ENCODE measurements at places on chromosomes 5 and 9.

GRCh38 chr5:72147569-72147968 is 40.3 kb downstream of the MAP1B start:
- DNase-seq: no peak

- DNase-seq: peak; percentile 90
Measured at GRCh38 chr9:87850391-87850790, 32.3 kb upstream of the SPATA31E1 start.

DNA sequence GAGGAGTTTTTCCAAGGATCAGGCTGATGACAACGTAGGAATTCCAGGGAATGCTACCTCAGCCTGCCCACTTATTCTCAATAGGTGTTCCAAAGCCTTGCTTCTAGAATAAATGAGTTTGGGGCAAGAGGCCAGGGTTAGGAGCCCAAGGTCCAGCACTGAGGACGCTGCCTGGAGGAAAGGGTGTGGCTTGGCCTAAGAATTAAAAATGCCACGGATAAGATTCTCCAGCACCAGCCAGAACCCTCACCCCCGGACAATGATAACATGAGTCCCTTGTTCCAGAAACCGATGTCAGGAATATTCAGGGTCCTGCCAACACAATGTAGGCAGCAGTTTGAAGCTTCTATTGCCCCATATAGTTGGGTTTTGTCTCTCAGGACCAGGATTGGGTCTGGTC is 7.6 kb downstream of the SPRY4 start:
- DNase-seq: no peak

GRCh38 chr5:94469894-94470329 is 148.5 kb downstream of the KIAA0825 start:
- peak; percentile 77 for DNase-seq

- no peak for DNase-seq
Measured at GRCh38 chr9:4663956-4664355, 1.9 kb downstream of the PLPP6 start.

- DNase-seq: no peak
Measured at GRCh38 chr9:135479469-135480052, at the start of gene PPP1R26. TSS of gene PPP1R26 (plus strand) at chr9:135479782. CDS start at chr9:135484511, 4,729 bp downstream.

GRCh38 chr9:116267021-116267420 is 113.4 kb downstream of the PAPPA start:
- DNase-seq: peak; percentile 45

DNA sequence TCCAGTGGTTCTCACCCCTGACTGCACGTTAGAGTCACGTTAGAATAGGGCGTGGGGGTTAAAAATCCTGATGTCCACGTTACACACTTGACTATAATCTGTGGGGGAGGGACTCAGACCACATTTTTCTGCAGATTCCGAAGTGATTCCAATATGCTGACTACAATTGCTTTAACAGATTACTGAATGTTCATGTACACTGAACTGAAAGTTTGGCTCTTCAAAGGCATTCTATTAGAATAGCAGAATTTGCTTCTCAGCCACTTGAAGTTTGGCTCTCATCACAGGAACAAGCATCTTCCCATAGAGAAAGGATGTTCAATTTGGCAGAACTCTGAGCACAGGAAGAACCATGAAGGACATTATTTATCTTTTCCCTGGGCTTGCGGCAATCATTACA is 84.5 kb downstream of the HAPLN1 start:
- DNase-seq: peak; percentile 78

DNA sequence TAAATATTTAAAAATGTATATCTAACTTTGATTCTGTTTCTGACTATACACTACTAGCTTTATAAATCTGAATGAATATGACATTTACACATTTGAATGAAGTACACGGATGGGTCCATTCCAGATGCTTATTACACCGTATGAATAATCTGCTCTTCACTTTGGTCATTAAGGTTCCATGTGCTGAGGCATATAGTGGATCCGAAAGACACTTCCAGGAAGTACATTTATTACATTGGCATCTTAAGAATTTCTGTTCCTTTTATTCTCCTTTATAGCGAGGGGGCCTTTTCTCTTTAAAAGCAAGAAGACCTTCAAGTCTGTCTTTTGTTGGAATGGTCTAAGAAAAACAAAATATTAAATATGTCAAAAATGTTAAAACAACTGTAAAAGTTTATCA is 147.6 kb downstream of the AUH start:
- DNase-seq: peak; percentile 42

- DNase-seq: no peak
Measured at GRCh38 chr5:38871058-38871605, 25.3 kb downstream of the OSMR start.

DNA sequence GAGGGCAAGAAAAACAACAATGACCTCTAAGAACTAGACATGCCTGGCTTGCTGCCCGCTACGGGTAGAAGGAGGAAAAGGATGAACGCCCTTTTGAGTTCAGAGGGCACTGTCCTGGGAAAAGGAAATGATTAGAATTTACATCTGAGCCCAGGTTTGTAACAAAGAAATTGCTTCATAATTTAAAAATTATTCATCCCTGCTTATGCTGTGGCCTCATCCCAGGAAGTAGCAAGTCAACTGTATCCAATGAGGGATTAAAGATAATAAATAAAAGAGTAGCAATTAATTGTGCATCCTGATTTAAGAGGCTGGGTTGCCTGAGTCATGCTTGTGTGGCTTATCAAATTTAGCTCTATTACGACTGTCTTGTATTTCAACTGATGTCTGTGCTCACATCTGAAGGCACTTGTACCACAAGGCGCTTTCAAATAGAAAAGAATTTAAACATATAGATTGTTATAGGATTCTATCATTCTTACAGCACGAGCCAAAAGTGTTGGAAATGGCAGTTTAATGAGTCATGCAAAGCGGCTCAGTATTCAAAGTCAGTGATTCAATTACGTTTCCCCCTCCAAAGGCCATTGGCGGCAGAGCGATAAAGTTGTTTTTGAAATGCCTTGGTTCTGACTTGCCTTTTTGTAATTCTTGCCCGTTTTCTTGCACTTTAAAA is 40.0 kb upstream of the DMRT1 start:
- DNase-seq: peak; percentile 10

DNA sequence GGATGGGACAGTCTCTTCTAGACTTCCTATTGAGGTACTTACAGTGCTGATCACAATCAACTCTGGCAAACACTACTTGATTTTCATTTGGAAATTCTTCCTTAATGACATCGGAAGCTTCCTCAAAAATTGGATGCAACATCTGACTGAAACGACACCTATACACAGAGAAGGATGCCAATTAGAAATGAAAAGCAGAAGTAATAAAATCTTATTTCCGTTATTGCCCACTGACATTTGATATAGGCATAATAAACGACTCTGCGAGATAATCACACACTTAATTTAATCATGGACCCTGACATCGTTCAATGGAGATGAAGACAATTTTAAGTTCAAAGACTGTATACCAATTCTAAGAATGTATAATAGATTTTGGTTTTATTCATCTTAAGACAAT is 46.4 kb downstream of the ERP44 start:
- no peak for DNase-seq

- DNase-seq: no peak
Measured at GRCh38 chr9:122268041-122268814, 3.5 kb downstream of the MRRF start.

GRCh38 chr9:130371196-130371966 is 73.4 kb upstream of the ASS1 start:
- peak; percentile 17 for DNase-seq

DNA sequence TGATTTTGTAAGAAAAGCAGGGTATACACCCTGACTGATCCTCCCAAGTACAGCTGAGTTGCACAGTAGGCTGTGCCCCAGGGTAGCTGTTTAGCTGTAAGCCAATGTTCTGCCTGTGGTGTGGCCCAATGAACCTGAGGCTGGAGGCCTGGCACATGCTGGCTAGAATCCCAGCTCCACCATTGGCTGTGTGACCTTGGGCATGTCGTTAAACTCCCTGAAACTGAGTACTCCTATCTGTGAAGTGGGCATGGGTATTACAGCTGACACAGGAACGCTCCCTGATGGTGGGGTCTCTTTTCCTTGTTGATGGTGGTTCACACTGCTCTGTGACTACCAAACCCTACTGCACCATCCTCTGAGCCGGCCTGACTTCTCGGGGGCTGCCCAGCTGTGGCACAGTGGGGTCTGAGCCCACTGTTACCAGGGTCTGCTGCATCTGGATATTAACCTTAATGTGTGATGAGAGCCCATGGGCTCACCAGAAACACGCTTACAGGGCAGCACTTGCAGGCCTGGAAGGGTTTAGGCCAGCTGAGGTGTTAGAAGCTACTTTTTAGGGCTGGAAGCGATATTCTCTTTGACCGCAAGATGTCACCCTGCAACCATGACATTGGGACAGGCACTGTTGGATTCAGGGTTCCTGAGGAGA is 7.0 kb upstream of the GADD45G start:
- peak; percentile 49 for DNase-seq

GRCh38 chr5:156893517-156893916 is 43.4 kb downstream of the PPP1R2B start:
- no peak for DNase-seq

GRCh38 chr5:137858223-137858916 is 9.3 kb upstream of the MYOT start:
- peak; percentile 31 for DNase-seq

- DNase-seq: peak; percentile 98
Measured at GRCh38 chr5:148965511-148966265, 97.2 kb downstream of the SH3TC2 start.

DNA sequence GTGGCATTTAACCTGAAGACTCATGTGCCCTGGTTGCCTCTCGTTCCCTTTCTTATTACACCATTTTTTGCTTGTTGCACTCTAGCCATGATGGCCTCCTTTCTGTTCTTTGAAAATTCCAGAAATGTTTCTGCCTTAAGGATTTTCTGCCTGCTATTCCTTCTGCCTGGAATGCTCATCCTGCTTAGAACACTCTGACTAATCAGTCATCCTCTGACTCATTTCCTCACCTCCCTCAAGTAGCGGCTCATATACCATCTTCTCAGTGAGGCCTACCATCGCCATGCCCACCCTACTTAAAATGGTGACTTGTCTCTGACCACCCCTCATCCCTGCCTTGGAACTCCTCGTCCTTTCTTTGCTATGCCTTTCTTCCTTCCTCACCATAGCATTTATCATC is 68.8 kb downstream of the KIF4B start:
- peak; percentile 76 for DNase-seq

DNA sequence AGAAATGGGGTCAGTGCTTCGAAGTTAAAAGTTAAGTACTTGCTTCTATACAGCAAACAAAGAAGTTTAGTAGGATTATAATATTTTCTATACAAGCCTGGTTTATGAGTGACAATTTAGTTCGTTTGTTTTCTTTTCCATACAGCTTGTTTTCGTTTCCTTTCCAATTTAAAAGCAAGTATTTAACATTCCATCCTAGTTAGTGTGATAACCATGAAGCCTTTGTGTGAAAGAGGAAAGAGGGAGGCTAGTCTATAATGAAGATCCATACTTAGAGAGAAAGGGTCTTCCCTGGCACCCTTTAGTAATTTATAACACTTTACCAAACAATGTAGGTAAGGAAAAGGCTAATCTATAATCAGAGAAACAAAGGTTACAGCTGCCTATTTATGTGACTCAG is 51.0 kb downstream of the SLC1A1 start:
- no peak for DNase-seq

- peak; percentile 60 for DNase-seq
Measured at GRCh38 chr5:78221964-78222451, 72.5 kb downstream of the AP3B1 start.

GRCh38 chr5:75648712-75649111 is 37.5 kb downstream of the ANKDD1B start:
- DNase-seq: no peak

DNA sequence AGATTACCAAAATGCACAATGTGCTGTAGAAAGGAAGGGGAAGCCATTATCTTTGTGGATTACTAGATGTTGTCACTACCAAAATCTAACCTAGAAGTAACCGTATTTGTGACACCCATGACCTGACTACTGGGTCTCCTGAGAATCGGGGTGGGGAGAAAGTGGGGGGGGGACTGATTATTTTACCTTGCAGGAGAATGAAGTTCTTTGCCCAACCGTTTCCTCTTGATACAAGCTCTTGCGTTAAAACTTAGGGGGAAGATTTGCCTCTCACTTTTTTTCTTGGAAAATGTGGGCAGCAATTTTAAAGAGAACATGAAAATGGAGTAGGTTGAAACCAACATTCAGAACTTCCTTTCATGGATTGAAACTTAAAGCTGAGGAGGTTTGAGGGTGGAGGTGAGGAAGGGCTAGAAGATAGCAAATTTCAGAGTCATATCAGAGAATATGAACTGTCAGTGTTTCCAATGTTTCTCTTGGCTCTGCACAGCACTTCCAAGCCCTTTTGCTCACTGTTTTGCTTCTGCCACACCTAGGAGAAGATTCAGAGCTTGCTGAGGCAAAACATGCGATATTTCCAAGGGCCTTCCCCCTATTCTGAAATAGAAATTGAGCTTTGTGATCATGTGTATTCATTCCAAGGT is 280.8 kb downstream of the AOPEP start:
- DNase-seq: no peak

DNA sequence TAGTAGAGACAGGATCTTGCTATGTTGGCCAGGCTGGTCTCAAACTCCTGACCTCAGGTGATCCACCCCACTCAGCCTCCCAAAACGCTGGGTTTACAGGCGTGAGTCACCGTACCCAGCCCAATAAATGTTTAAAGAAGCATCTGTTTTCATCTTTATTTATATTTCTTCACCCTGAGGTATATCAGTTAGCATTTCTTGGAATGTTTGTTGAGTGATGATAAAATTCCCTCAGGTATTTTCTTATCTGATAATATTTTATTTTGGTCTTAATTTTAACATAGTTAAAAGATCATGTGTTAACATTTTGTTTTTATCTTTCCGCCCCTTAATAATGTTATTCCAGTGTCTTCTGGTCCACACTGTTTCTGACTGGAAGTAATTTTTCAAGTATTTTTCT is 839.6 kb upstream of the CDH10 start:
- DNase-seq: no peak

GRCh38 chr5:54363669-54364068 is 53.3 kb upstream of the ARL15 start:
- peak; percentile 42 for DNase-seq

DNA sequence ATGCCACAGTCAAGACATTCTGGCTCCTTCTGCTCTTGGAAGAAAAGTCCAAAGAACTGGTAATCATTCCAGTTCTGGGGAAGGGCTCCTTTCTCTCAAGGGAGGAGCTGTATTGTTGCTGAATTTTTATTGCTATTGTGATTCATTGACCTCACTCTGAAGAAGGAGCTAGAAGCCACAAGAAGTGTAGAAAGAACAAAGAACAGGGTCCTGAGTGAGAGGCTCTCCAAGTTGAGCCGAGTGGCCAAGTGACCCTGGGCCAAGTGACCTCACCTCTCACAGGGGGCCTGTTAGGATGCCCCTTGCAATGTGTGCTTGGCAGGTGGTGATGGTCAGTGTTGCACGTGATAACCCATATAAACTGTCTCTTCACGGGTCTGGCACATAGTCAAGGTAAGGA is 173.3 kb downstream of the FGF18 start:
- no peak for DNase-seq

DNA sequence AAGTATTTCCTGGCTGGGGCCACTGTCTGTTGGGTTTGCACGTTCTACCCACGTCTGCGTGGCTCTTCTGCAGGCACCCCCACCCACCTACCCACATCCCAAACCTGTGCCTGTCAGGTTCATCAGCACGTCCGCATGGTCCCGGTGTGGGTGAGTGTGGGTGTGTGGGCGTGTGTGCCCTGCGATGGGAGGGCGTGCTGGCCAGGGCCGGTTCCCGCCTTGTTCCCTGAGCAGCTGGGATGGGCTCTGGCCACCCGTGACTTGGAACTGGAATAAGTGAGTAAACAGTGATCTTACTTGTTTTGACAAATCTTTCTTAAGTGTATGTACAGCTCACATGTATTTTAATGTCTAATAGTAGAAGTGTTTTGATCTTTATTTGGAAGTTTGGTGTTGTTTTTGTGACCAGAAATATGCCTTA is 20.4 kb downstream of the ERGIC1 start:
- DNase-seq: peak; percentile 53

- peak; percentile 26 for DNase-seq
Measured at GRCh38 chr9:125240649-125240999, 519 bp downstream of the HSPA5 start.

All from AG10803 (cell line).